ENCODE measurements at places on chromosomes 1 and 21.

DNA sequence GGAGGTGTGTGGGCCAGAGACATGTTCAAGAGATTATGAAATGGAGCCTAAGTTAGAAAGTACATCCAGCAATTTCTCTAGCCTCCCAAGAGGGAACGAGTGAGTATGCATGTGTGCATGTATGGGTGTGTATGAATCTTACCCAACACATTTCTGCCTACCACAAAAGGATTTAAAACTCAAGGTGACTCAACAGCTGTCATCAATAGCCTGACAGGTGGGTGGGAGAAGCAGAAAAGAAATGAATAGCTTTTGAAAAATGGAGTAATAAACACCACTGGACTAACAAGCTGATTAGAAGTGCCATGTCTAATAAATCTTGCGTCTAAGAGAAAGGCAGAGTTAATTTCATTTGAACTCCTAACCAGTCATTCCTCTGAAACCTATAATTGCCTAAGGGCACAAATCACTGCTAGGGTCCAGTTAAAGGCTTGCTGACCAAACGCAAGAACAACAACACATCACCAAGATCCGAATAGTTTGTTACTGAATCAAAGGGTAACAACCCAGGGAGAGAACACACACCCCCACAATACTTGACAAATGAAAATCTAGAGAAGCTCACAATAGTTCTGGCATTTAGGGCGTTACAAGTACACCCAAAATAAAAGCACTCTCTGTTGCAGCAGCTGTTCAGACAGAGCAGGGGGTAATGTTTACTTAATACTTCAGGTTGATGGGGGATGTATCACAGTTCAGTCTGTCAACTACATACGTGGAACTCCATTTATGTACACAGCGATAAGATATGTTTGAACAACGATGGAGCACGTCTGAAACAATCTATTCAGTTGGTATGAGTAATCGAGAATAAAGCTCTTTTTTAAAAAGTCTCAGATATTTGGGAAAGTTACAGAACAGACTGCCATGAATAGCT lies 1.4 kb downstream of the KIAA0319L start:
- DNase-seq = no peak

DNA sequence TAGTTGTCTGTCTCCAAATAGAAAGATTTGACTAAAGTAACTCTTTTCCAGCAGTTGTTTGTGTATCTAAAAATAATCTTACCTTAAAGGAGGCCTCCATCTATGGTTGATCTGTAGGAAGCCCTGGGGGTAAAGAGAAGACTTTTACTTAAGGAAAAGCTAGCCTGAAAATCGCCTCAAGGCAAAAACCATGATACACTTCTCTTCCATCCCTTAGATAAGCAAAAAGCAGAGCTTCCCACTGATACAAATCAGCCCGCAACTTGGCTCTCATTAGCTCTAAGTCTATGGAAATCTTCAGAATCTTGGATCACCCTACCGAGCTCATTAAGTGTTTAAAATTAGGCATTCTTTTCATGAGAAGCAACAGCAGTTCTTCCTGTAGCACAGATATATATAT lies 576.9 kb upstream of the PTBP2 start:
- no peak for DNase-seq

- no peak for DNase-seq
Observed at GRCh38 chr1:2628191-2628932, 4.5 kb downstream of the MMEL1 start.

DNA sequence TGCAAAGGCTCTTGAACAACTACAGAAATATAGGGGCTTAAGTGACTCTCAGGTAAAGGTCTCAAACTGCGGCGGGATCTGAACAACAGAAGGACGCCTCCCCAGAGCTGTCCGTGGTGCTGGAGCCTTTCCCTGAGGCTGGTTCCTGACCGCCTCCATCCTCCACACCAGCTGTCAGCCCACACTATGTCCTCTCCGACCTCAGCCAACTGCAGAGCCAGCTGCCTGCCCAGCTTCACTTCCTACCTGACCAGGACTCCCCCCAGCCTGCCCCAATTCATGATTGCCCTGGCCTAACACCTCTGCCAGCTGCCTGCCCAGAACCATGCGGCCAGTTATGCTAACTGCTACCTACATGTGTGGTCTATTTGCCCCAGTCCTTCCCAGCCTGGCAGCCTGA lies 63.6 kb upstream of the ZC3H12A start:
- no peak for DNase-seq

DNA sequence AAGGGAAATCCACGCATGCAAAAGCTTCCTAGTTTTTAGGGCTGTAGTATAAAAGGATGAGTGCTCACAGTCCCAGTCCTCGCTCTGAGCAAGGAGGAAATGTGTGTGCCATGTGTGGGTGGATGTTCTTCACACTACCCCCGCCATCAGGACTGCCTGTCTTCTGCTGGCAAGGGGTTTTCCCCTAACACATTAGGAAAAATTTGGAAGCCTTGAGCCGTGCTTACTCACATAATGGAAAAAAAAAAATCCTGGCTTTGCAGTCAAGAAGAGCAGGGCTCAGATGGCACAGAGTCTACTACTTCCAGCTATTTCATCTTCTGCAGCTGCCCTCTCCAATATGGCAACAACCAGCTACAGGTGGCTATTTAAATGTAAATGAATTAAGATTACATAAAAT lies 363.1 kb downstream of the PLPP3 start:
- no peak for DNase-seq

Data from activated gamma-delta T cell (primary cell).